Cardiac fibroblast (primary cell): ENCODE measurements at places on chromosomes 13 and 19.
A peak's percentile ranks its signal among the peaks of the same experiment; 100 is the strongest.

DNA sequence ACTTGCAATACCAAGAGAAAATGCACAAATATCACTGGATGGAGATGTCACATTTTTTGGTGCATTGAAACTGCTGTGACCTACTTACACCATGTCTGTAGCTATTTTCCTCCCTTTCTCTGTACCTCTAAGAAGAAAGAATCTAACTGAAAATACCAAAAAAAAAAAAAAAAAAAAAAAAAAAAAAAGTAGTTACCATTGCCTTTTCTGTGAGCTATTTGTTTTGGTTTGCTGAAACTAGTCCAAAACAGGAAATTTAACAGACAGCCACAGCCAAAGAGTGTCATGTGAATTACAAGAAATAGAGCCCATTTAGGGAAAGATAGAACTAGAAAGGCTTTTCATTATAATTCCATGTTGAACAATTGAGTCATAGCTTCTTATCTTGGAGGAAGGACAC, 37.3 kb downstream of the TNFSF13B start:
- peak; percentile 37 for DNase-seq

DNA sequence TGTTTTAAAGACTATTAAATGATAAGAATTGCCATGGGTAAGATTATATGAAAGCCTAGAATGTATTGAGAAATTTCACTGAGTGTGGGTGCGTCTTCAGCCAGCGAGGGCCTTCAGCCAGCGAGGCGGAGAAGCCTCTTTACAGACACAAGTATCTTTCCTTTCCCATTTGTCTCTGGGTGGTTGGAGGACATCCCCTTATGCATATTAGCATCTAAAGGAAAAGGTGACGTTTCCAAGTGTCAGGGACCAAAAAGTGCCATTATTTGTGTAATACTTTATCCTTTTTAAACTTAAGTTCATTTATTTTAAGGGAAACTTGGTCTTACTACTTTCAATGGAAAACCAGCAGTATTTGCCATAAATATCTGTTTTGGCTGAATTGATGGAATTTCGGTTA, 22.2 kb downstream of the SMARCA4 start:
- peak; percentile 20 for DNase-seq

DNA sequence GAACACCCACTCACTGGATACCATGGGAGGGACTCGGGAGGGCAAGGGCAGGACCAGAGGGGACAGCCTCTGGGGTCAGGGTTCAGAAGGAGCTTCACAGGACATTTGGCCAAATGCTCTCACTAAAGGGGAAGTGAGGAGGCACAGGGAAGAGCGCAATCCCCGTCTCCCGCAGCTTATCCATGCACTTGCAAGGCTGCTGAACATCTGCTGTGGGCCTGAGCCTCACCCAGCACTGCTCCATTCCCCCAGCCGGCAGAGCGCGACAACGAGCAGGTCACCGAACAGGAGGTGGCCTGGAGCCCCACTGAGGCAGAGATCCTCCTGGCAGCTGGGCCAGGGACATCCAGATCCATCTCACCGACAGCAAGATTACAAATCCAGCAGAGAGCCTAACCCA, 23.3 kb downstream of the ELAVL1 start:
- no peak for DNase-seq

DNA sequence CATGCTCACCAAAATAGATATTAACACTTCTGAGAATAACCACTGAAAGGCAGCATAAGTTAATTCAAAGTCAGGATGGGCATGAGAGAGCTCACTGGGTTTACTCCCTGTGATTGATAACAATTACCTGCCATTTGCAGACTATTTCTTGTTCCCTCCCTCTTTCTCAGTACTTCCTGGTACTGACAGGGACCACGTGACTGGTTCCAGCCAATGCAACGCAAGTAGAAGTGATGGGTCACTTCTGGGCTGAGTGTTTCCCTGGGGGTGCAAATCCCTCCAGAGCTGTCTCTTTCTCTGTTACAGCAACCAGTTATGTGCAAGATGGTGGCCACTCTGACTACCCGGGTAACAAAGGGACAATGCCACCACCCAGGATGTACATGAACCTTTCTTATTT, 118.8 kb downstream of the EFNB2 start:
- DNase-seq = no peak

DNA sequence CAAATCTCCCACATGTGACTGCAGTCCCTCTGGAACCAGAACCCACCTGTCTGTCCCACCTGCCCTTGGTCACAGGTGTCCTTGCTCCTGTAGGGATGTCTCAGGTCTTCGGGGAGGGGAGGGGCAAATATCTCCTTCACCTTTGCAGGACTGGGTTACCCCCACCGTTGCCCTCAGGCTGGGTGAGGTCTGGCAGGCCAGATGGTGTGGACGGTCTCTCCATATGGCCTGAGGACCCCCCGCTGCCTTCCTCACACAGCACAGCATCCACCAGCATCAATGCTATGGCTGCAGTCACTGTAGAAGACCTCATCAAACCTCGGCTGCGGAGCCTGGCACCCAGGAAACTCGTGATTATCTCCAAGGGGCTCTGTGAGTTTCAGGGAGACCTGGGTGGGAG, 10.0 kb downstream of the SLC5A5 start:
- DNase-seq = no peak

DNA sequence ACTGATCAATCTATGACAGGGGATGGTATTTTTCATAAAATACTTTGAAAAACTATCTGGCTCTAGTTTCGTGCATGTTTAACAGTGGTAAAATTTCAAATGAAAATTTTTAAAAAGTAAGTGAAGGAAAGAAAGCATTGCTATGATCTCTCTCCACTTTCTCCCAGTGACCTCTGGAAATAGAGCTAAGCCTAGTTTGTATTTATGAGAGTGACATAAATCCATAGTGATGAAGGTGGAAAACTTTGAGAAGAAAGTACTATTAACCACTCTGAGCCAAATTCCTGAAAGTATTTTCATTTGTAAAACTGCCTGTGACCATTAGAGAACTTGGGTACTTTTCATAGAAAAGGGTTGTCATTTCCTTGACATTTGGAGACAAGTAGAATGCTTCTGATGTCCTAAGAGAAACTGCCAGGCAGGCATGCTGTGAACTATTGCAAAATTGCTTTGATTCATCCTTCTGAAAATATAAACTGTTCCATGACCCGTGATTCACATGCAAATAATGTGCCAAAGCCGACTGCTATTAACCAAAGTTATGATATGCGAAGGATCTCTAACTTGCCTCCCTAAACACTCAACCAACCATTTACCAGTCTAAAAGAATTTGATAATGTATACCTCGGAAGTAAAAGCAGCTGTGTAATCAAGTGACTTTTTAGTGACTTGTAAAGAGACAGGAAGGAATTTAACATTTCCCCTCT, 133.2 kb downstream of the VWA8 start:
- DNase-seq = peak; percentile 96
